ENCODE measurements at places on chromosomes 13 and 19.
A peak's percentile ranks its signal among the peaks of the same experiment; 100 is the strongest.

DNA sequence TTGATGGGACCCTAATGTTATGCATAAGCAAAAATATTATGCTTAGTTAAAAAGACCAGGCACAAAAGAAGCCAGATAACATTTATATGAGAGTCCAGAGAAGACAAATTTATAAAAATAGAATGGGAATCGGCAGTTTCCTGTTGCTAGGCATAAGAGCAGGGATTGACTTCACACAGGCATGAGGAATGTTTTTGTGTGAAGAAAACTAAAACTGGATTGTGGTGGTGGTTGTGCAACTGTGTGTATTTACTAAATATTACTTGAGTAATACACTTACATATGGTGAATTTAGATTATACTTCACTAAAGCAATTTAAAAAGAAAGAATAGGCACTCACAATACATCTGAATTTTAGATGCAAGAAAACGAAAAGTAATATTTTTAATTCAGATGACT lies 108.3 kb downstream of the SLITRK1 start:
- no peak for DNase-seq

DNA sequence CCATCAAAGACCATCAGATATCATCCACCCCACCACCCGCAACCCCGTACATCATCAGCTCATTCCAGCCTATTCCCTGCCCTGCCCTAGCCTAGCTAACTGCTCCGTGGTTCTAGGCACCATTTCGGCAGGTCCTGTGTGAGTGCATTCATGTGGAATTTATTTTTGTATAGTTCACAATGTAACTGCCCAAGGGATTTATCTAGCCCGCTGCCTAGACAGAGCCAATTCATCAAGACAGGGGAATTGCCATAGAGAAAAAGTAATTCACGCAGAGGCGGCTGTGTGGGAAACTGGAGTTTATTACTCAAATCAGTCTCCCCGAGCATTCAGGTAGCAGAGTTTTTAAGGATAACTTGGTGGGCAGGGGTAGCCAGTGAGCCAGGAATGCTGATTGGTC lies 109.2 kb upstream of the UBL3 start:
- no peak for DNase-seq

DNA sequence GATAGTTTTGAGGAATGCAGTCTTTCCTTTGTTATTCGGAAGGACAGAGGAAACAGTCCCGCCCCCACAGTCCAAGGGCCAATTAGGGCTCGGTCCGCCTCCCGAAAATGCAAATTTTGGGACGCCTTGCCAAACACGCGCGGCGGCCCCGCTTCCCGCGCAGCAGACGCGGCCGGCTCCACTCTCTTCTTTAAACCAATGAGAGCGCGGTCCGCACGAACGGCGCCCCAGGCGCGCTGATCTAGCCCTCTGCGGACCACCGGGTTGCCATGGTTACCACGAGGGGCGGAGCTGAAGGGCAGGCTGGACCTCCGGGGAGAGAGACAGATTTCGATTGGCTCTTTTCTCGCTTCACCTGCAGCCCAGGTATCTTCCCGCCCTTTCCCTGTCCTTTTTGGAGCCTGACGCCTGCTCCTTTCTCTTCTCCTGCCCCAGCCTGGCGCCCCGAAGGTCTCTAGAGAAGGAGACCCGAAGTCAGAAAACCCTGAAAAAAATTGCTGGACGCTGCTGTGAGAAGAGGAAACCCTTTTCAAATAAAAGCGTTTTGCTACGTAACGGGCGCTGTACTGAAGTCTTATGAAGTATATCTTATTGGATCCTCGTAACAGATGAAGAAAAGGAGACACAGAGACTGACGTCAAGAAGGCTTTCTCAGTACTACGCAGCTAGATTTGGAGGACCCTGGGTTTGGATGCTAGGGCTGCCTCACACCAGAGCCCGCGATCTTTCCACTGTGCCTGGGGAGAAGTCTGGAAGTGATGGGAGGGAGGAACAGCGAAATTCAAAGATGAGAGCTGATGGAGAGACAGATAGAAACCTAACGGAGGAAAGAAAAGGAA lies 2.0 kb downstream of the PTH2 start:
- peak; percentile 38 for DNase-seq

- DNase-seq = no peak
Measured at GRCh38 chr19:4496304-4496703, 22.0 kb downstream of the PLIN4 start.

DNA sequence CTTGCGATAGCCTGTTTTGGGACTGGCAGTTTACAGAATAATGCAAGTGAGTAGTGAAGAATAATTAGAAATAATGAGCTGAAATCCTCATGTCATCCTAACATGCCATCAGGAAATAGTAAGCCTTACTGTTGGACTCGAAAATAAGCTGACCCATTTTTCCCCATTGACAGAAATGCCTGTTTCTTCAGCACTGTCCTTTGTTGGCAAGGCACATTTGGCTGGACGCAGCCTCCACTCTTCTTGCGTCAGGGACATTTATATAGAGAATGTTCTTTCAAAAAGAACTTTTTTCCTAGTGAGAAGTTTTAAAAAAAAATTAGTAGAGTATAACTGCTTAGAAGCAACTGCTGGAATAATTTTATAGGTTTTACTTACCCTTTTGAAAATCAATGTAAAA lies 47.1 kb downstream of the ARHGAP35 start:
- no peak for DNase-seq

GRCh38 chr19:45852145-45852750 lies 10.7 kb downstream of the SYMPK start:
- DNase-seq = no peak

GRCh38 chr19:41862445-41862986 lies 2.5 kb downstream of the RPS19 start:
- no peak for DNase-seq

GRCh38 chr19:27718234-27718633 lies 1494.7 kb downstream of the UQCRFS1 start:
- DNase-seq = no peak

DNA sequence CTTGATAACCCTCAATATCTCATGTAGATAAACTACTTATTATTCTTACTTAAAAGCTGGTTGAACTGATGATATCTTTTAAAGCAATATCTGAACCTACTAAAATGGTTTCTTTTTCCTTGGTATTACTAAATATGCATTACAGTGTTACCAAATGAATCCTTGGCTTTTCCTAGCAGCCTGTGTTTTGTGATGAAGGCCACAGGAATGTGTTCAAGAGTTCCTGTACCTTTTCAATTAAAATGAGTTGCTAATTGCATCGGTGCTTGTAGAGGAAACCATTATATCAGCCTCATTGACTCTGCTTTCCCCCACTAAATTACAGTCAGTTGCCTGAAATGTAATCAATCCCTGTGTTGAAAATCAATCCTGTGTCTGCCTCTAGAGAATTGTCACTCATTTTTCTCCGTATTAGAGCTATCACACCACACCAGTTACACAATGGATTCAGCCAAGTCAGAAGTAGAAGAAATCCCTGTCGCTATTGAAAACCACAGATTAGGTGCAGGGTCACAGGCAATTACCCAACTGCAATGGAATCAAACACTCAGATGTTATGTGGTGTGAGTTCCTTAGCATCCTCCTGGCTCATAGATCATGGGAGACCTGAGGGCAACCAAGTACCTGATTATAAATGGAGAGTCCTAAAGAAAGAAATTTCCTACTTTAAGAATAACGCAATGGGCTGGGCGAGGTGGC lies 13.3 kb downstream of the FAM216B start:
- no peak for DNase-seq
